ENCODE measurements at places on chromosomes 7 and 10.

DNA sequence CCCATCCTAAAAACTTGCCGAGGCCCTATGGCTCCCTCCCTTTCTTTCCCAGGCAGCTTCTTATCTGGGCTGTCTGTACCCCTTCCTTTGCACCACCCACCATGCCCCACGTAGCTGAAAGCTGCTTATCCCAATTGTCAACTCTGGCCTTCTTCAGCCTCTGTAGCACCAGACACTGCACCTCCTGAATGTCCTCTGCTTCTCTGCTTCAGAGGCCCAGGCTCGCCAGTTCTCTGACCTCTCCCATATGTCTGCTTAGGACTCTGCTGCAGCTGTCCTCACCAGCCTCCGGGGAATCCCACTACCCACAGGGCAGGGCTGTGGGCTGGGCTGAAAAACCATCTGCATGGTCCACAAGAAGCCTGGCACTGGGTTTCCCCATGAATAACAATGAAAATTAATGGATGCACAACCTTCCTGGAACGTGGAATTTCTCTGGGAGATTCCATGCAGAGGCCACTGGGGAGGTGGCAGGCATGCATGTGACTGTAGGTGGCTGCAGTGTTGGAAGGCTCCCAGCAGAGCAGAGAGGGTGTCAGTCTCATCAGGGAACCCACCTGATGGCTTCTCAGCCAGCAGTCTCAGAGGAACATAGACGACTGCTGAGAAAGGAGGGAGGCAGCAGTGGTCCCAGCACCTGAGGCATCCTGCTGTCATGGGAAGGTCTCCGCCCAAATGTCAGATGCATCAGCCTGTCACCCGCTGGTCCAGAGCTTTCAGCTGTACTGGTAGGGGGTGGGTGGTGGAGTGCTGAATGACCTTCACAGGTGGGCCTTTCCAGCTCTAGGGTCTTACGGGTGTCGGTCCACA, 16.8 kb upstream of the SH2D4B start:
- DNase-seq = no peak

GRCh38 chr7:102119213-102119651, 167.4 kb upstream of the SH2B2 start:
- no peak for DNase-seq

- DNase-seq = no peak
Observed at GRCh38 chr7:132768099-132768498, 191.8 kb upstream of the PLXNA4 start.

DNA sequence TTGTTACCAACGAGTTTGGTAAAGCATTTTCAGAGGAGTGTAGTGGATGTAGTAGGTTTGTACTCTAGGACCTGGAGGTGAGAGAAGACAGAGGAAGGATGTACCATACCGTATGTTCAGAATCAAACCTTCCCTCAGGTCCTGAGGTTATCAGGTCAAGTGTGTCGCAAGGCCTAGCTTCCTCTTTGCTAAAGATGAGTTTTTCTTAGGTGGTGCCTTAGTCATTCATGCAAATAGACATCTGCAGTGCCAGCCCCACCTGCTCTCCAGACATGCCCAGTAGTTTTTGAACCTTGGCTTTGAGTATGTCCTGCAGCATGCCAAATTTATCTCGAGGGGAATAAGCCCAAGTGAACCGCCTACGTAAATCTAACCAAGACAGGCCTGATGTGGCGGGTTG, 71.3 kb downstream of the HDAC9 start:
- no peak for DNase-seq

DNA sequence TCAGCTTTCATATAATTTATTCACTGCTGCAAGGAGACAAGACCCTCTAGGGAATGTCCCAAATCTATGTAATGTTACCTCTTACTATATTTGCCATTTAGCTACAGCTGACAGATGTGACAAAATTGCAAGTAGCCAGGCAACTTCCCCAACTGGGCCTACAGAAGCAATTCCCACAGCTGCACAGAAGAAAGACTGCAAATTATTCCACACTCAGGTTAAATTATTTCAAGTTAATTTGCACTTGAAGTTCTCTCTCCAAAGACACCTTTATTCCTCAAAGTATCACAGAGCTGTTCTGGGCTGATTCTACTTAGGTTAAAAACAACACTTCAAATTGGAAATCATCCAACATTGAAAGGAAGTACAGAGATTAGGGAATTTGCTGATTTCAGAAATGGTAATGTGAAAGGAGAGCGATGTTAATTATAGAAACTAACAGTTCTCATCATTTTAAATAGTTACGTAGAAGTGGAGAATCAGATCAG, 133.6 kb downstream of the THSD7A start:
- no peak for DNase-seq

DNA sequence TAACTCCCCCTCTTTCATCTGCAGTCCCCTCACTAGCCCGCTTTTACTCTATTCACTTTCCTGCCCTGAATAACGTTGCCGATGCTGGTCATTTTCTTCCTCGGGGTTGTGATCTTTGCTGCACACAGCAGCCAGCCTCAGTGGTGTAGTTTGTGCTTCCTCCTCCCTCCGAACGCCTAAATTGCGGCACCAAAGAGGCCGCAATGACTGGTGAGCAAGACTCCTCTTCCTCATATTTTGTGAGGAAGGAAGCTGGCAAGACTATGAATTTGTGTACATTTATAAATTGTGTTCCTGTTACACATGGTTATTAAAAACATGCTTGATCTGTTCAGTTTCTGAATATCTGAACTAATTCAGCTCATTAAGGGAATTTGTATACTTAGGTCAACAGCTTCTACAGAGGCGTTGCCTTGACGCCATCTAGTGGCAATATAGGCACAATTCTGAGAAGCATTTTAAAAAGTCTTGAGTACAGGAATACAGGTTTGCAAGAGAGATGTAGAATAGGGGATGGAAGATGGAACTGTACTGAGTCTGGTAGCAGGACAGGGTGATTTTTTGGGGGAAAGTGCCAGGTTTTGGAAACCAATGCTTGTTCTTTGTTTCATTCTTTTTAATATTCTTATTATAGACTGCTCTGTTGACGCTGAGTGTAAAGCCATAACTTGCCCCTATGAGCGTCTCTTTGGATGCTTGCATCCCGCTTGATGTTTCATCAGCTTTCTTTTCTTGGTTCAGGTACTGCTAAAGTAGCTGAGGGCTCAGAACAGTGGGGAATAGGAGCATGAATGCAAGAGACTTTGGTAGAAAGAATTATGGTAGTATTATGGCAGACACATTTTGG, 4.1 kb upstream of the TAS2R5 start:
- no peak for DNase-seq

DNA sequence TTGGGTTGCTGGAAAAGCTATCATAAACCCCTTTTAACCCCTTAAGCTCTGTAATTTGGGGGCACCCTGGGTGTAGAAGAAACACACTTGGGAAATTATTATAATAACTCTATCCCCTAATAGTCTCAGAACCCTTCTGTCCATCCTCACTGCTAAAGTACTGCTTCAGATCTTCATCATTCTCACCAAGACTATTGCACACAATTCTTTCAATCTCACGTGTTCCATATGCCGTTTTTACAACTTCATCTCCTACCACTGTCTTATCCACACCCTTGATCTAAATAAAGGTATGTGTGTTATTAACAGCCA, 15.8 kb downstream of the ANKRD22 start:
- no peak for DNase-seq

DNA sequence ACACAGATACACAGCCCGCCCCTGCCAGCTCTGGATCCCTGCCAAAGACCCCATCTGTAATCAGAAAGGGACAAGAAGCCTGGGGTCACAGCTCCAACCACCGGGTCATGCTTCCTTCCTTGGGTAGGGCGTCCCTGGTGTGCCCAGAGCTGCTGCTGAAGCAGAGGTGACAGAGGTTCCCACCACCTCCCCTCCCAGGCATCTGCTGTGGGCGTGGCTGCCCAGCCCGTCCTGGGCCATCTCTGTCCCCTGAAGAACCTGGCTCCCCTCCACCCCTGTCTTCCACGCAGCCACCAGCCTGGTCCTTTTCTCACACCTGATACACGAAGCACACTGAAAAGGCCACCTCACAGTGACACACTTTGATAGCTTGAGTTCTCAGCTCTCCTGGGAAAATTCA, 38.2 kb upstream of the CPXM2 start:
- DNase-seq = no peak

DNA sequence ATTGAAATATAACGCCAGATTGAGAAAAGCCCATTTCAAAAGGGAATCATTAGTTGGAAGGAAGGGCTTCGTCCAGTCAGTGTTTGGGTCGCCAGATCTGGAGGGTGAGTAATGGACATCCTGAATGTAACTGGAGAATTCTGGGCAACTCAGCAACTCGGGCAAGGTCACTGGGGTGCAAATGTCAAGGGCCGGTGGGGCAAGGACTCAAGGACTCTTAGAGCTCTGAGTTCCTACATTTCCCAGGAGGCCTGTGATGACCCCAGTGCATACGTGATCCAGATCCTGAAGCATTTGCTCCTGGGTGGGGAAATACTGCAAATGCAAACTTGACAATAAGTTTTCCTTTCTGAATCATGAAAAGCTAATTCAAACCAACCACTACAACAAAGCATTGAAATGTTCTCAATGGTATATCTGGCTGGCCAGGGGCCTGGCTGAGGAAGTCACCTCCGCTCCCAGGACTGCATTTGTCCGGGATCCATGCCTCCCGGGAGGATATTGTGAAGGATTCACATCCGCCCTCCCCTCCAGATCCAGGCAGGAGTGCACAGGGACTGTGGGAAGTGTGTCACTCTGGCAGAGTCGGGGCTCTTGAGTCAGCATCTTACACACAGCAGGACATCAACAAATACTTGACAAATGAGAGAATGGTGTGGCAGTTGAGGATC, 164.0 kb downstream of the FANK1 start:
- no peak for DNase-seq

DNA sequence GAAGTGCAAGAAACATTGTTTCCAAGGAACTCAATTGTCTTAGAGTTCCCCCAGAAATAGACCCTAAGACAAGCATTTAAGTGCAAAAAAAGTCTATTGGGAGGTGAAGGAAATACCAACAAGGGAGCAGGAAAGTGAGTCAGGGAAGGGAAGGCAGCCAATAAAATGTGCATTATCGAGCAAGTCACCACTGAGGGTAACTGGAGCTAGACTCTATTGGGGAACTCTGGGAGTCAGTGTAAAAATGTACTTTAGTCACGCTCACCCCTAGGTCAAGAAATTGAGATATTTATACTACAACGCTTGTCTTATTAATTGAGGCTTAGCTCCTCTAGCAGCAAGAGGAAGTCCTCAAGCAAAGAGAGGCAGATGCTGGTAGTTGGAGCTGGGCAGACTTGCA, 137.7 kb downstream of the RTKN2 start:
- no peak for DNase-seq

DNA sequence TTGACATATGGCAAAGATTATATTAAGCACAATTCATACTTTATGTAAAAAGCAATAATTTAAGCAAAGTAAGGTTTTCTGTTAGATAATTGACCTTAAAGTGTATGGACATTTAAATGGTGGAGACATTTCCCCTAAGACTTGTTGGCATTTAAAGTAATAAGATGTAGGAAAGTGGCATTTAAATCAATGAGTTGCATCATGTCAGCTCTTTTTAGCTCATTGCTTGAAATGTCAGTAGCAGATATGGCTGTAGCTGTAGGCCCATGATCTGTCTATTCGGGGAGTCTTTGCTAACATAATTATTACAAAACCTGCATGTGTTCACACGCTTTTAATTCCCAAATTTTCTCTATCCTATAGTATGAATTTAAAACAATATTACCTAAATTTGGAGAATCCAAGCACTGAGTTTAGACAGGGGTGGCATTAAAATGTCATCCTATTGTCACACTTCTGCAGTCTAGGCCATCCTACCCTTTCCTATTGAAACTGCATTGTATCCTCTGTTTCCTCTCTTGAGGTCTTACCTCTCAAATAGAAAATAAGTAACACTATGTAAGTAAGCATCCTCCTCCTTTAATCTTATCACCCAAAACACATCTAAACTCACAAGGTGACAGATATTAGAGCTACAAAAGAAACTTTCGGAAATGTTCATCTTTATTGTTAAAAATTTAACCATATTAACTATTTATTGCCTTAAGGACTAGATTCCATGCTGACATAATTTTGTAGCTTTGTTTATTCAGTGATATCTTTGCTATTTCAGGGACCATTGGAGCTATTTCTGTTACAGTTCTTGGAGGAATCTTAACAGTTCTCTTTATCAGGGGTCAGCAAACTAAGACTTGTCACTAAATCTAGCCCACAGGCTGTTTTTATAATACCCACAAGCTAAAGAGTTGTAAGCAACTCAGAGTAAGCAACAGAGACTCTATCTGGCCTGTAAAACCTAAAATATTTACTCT, 91.2 kb downstream of the LCOR start:
- no peak for DNase-seq

DNA sequence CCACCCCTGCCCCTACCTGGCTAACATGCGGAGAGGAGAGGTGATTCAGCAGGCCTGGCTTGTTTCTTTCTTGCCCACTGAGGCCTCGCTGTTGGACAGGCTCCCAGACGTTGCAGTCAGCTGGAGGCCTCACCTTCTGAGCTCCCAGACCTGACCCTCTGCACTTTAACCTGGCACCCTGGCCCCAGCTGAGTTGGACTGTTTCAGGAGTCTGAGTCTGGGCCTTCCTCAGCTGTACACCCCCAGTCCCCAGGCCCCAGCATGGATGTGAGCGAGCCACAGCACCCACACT, 35.0 kb downstream of the UNC5B start:
- no peak for DNase-seq

DNA sequence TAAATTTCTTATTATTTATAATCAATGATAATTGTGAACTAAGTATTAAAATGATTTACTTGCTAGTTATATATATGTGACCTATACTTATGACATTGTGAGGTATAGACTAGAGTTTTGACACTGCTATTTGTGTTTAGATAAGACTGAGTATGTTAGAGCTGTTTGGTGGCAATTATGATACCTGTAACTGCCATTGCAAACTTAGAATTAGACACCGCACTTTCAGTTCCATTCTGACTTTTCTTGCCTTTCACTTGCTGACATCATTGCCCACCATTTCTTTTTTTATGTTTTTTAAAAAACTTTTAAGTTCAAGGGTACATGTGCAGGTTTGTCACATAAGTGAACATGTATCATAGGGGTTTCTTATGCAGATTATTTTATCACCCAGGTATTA, 214.5 kb downstream of the MBL2 start:
- DNase-seq = no peak

DNA sequence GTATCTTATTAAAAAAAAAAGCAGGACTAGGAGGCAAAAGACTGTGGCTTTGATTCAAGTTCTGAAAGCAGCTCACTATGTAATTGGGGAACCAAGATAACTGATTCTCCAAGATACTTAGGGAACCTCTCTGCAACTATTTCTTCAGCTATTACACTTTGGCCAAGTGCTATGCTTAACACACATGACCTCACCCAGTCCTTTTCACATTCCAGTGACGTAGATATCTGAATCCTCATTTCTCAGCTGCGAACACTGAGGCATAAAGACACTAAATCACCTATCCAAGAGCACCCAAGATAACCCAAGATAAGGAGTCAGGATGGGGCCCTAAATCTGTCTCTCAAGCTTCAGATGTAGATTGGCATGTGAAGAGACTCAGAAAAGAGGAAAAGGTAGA, 133.6 kb downstream of the GLI3 start:
- no peak for DNase-seq

DNA sequence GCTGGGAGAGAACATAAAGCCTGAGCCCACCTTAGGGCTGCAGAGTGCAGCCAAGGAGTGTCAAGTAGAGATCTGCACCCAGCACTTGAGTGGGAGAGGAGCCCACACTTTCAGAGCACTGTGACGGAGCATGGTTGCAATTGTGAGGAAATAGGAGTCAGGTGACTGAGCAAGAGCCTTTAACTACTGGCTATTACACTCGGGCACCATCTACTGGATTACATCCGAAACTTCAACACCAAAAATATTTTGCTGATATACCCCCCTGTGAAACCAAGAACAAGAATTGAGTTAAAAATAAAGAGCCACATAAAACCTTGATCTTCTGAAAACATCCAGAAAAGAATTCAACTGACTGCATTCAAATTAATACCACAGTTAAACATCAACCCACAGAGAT, 657.9 kb downstream of the NXPH1 start:
- DNase-seq = no peak
